ENCODE measurements at places on chromosomes 13 and 19.

- DNase-seq, result no peak
These were observed 29.4 kb downstream of the SMIM24 start for GRCh38 chr19:3450796-3451411.

DNA sequence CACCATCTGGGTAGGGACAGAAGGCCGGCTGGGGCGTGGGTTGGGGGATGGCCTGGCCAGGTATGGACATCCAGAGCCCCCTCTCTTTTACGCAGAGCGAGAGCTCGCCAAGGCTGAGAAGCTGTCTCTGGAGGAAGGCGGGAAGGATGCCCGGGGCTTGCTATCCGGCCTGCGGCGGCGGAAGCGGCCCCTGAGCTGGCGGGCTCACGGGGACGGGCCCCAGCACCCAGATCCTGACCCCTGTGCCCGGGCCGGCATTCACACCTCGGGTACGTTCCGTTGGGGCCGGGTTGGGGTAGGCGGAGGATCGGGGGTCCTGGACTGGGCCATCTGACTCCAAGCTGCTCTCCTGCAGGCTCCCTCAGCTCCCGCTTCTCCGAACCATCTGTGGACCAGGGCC is 8.7 kb upstream of the SCN1B start:
- no peak for DNase-seq

DNA sequence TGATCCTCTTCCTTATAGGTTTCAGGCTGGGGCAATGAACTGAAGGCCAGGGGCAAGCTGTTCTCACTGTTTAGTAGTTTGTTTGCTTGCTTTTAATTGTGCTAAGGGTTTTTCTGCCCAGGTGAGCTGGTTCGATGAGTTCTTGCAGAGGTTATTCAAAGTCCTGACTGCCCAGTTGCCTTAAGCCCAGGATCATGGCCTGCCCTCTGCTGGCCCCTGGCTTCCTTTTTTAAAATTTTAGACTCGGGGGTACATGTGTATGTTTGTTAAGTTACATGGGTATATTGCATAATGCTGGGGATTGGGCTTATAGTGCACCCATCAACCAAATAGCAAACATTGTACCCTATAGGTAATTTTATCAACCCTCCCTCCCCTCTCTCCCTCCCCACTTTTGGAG is 65.7 kb downstream of the ZNF536 start:
- no peak for DNase-seq

- no peak for DNase-seq
These were observed 286.7 kb upstream of the SLITRK6 start for GRCh38 chr13:86085890-86086289.

GRCh38 chr13:107900775-107901174 is 314.6 kb downstream of the LIG4 start:
- DNase-seq, result no peak

GRCh38 chr19:42155796-42156195 is 23.6 kb upstream of the POU2F2 start:
- DNase-seq, result no peak

DNA sequence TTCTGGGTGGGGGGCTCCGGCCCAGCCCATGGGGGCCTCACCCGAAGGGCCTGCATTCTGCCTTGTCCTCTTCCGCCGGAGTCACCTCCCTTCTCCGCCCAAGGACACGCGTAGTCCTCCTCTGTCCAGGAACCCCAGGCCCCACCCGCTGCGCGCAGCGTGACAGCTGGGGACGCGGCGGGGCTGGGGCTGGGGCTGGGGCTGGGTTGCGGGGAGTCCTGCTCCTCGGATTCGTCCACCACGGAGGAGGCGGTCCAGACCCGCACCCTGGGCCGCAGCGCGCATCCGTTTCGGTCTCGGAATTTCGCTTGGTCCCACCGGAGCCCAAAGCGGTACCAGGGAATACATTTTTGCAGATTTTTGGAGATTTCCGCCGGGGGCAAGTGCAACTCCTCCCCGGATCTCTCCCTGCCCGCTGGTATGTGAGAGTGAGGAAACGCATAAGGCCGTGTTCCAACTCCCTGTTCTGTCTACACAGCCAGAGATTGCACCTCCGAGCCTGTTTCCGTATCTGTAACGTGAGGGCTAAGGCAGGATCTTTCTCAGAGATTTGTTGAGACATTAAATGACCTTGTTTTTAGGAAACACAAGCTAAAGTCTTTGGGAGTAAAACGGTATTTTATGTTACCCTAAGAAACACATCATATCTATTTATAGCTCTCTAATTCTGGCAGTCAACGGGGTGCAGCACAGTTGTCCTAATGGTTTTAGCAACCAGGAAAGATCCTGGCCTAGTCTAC is at the start of gene COX7A1:
Gene COX7A1, minus strand, starts transcription at position 96 of the 740 bp plus-strand sequence. Its CDS starts 40 bp downstream, at position 56.
- DNase-seq, result no peak

GRCh38 chr19:15379999-15380647 is 536 bp upstream of the AKAP8 start:
- DNase-seq, result no peak

DNA sequence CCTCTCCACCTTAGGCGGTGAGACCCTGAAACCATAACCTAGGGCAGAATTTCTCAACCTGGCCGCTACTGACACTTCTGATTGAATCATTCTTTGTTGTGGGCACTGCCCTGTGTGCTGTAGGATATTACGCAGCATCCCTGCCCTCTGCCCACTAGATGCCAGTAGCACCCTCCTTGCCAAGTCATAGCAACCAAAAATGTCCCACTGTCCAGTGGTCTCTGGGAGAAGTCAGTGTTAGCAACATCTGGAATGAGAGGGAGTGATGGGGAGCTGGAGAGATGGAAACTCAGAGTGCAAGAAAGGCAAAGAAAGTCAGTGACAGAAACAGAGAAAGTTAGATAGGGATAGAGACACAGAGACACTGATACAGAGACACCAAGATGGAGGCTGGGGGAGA is 13.6 kb downstream of the KLK4 start:
- DNase-seq, result no peak

DNA sequence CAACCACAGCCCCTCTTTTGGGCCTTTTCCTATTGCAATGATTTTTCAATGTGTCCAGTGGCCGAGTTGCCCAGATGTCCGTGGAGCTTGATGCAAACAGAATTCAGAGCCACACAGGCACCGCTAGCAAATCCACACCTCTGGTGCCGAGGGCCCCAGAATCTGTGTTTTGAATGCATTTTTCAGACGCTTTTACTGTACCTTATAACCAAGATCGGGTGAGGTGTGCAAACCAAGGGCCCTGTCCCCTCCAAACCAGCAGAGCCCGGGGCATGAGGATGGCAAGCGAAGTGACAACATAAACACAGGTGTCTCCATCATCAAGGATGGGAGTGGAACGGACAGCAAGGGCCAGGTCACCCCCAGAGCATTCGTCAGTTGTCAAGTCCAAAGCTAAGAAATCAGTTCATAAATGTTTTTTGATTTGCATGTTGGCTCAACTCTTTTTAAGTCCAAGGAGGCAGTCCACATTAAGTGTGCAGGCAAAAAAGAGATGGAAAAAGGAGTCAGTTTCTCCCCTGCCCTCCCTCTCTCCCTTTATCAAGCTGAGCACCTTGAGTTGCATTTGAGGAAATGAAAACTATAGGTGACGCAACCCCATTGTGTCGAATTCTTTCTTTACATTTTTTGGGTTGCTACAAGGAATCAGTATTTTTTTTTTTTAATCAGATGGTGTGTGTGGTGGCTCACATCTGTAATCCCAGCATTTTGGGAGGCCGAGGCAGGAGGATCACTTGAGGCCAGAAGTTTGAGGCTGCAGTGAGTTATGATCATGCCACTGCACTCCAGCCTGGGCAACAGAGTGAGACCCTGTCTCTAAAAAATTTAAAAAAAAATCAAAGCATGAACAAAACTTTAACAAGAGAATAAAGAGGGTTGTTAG is 2.9 kb downstream of the CCDC8 start:
- no peak for DNase-seq
